ENCODE measurements at places on chromosomes 2 and 18.

- no peak for DNase-seq
Measured at GRCh38 chr18:58893388-58894099, 28.9 kb downstream of the ZNF532 start.

- DNase-seq, result no peak
Measured at GRCh38 chr2:173713904-173714555, 251.1 kb downstream of the SP3 start.

- no peak for DNase-seq
Measured at GRCh38 chr2:78407960-78408794, 617.3 kb upstream of the REG3G start.

DNA sequence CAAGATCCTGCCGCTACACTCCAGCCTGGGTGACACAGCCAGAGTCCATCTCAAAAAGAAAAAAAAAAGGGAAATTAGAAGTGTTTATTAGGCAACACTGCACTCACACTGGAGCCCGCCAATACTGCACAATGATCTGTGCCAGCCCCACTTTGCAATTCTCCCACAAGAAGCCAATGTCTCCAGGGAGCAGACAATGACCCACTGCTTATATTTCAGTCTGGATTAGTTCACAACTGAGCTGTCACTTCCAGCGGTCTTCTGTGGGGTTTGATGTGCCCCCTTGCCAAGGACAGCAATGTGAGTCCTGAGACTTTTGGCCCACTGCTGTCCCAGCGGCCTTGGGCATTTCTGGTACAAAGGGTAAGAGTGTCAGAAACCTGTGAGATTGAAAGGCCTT lies 85.6 kb upstream of the PPM1B start:
- DNase-seq, result no peak

- DNase-seq, result peak; percentile 74
Measured at GRCh38 chr2:196334710-196335109, 163.3 kb upstream of the STK17B start.

DNA sequence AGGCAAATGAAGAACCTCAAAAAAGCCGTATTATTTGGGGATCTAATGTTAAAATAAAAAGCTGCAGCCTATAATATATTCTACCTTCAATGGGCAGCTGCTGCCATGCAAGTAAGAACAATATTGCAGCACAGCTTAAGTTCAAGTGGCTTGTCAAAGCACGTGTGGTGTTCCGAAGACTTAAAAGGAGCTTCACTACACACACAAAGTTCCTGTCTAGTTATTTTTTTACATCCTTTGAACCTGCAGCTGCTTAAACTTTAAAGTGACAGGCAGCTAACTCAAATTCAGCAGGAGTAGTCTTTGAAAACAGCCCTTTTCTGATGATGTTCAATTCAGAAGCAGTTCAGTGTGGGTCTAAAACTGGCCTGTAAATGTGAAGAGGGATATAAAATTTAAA lies 85.8 kb upstream of the XIRP2 start:
- DNase-seq, result no peak

DNA sequence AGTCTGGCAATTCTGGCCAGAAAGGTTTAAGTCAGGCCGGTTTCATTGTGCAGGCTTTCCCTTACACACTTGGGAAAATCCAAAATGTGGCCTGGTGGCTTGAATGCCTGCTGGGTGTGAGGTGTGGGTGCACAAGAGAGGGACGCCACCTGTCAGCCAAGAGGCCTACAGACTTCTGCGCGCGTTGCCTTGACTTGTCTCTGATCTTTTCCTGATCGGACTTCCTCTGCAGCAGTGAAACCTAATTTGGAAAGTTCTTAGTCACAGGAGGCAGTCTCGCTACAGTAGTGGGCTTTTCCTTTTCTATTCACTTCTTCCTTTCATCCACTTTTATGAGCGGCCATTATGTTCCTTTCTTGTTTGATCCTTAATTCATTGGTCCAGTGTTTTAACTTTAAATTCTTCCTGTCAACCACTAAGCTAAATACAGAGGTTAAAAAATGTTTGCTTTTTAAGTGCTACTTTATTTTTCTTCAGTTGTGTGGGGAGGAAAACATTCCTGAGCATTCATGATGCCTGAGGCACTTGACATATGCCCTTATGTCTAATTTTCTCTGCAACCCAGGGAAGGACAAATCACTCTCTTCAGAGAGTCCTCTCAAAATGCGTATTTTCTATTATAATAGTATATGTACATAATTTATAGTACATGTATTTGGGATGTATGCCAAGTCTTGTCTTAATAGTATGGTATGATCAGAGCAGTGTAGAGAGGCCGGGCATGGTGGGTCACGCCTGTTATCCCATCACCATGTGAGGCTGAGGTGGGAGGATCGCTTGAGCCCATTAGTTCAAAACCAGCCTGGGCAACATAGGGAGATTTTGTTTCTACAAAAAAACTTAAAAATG lies 128.9 kb downstream of the WDSUB1 start:
- no peak for DNase-seq

DNA sequence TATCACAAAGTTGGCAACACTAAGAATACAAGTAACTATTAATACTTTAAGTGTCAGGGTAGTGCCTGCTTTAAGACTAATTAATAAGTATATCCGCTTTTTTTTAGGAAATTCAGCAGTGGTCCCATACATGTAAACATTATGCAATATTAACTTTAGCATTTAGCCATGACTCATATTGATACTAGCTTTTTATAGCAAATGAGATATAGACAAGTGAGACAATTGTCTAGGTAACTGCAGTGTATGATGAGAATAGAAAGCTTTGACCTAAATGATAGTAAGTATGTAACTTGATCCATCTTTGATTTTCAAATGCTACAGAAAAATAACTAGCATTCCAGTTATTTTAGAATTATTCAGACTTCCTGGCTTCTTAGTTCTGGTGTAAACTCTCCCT lies 27.4 kb upstream of the VRK2 start:
- no peak for DNase-seq

DNA sequence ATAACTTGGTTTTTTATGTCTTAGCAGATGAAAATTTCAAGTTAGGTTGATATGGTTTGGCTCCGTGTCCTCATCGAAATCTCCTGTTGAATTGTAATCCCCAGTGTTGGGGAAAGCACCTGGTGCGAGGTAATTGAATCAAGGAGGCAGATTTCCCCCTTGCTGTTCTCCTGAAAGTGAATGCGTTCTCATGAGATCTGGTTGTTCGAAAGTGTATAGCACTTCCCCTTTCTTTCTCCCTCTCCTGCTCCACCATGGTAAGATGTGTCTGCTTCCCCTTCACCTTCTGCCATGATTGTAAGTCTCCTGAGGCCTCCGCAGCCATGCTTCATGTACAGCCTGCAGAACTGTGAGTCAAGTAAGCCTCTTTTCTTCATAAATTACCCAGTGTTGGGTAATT lies 242.1 kb upstream of the TNP1 start:
- DNase-seq, result no peak

Data from amniotic epithelial cell (primary cell).